ENCODE measurements at places on chromosomes 2 and 18. TPM values are rescaled to one million over a fixed set of nuclear protein-coding genes. Genes with fewer than 3 reads are reported as not detected.

- H3K4me3 ChIP-seq: no peak overlapping the region
- peaks cover 11% of the 10 kb centered on the region for H3K4me1 ChIP-seq
- no peak for DNase-seq
- H3K27ac ChIP-seq: no peak overlapping the region
- no peaks in the 10 kb centered on the region for H3K36me3 ChIP-seq
Observed at GRCh38 chr2:186570604-186571003, 19.3 kb upstream of the ITGAV start.

GRCh38 chr2:71409611-71410010 lies 43.8 kb upstream of the DYSF start:
- H3K4me1 ChIP-seq: no peaks in the 10 kb centered on the region
- H3K36me3 ChIP-seq: peaks cover 61% of the 10 kb centered on the region
- DNase-seq: no peak
- no peak overlapping the region for H3K4me3 ChIP-seq

DNA sequence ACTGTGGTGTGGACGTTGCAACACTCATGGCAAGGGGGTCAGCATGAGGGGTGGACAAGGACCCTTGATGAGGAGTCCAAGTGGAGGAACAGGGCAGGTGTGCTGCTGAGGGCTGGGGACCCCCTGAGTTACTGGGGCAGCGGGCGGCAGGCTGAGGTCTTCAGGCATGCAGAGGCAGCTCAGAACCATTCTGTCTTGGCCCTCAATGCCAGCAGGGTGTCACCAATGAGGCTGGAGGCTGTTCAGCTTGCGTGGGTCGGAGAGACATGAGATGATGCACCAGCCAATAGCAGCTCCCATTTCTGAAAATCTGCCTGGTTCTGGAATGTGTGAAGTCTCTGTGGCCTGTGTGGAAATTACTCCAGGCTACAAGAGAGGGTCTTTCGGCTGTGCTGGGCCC lies 105.4 kb downstream of the INHBB start:
- no peaks in the 10 kb centered on the region for H3K27me3 ChIP-seq
- H3K4me1 ChIP-seq: no peaks in the 10 kb centered on the region
- H3K36me3 ChIP-seq: no peaks in the 10 kb centered on the region
- no peak for DNase-seq
- no peak overlapping the region for H3K27ac ChIP-seq

DNA sequence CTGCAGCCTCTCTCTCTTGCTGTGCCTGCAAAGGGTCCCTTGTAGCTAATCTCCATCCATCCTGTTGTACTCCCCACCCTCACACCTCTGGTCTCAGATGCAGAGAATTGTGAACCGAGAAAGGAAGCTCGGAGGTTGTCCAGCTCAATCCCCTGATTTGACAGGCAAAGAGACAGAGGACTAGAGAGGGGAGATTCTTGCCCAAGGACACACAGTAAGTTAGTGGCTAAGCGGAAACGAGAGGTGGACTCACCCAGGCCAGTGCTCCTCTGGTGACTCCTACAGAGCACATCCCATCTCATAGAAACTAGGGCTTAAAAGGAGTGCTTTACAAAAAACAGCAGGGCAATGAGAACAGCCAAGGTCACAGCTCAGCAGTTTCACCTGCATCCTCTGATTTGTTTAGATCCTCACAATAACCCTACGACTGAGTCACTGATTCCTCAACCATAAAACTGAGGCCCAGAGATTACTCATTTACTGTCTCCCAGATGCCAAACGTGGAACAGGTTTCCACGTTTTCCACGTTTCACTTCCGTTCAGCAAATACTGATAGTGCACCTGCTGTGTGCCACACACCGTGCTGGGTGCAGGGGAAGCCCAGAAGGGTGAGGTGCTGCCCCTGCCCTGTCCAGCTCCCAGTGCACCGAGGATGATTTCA lies 22.1 kb downstream of the EHD3 start:
- H3K4me3 ChIP-seq: no peak overlapping the region
- DNase-seq: no peak
- H3K4me1 ChIP-seq: no peaks in the 10 kb centered on the region

DNA sequence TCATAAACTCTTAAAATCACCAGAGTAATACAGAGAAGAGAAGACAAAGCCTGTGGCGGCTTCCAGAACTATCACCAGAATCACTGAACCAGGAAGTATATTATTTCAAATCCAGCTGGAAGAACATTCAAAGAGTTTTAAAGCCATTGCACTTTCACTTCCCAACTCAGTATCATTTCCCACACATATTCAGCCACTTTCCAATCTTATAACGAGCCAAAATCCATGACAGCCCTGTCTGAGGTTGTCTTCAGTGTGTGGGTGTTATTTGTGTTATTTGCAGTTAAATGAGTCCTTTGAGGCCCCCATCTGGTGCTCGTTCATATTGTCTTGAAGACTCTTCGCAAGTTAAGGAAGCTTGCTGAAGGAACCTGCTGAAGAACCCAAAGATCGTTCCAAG lies 559.9 kb downstream of the TSN start:
- H3K27ac ChIP-seq: no peak overlapping the region
- H3K4me3 ChIP-seq: no peak overlapping the region
- no peaks in the 10 kb centered on the region for H3K36me3 ChIP-seq
- H3K27me3 ChIP-seq: no peaks in the 10 kb centered on the region
- DNase-seq: no peak
- H3K4me1 ChIP-seq: no peaks in the 10 kb centered on the region

DNA sequence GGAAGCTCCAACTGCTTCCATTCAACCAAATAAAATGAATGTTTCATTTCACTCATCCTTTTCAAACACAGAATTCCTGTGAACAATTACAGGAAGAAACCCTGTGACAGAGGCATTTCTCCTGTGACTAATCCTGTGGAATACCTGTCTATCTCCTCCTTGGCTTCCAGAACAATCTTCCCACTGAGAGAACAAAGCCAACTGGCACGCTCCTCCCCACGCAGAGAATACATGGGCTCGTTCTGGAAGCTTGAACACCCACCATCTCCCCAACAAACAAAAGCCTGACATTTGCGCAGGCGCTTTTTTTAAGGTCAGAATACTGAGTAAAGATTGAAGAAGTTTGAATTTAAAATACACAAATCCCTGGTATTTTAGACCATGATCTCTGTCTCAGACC lies 104.7 kb upstream of the SLC66A3 start:
- H3K4me1 ChIP-seq: no peaks in the 10 kb centered on the region
- H3K27ac ChIP-seq: no peak overlapping the region
- no peak for DNase-seq
- no peak overlapping the region for H3K4me3 ChIP-seq
- H3K36me3 ChIP-seq: no peaks in the 10 kb centered on the region

The MYO5B gene
- total RNA-seq: 6.3 TPM

The SPEG gene
- 7.6 TPM for total RNA-seq

The APCDD1 gene
- total RNA-seq: 154 TPM
